ENCODE measurements at places on chromosomes 3 and 15. TPM values are rescaled to one million over a fixed set of nuclear protein-coding genes. Genes with fewer than 3 reads are reported as not detected.

- DNase-seq, result no peak
Observed at GRCh38 chr15:66802025-66803001, 100.3 kb downstream of the SMAD6 start.

- DNase-seq, result no peak
Observed at GRCh38 chr3:64903006-64903405, 215.2 kb upstream of the ADAMTS9 start.

GRCh38 chr15:36978625-36979024 is 121.7 kb downstream of the MEIS2 start:
- DNase-seq, result no peak

- peak; percentile 9 for DNase-seq
Observed at GRCh38 chr3:104596551-104596950, 770.2 kb upstream of the ALCAM start.

- DNase-seq, result peak; percentile 60
Observed at GRCh38 chr3:177426878-177427495, 229.7 kb upstream of the TBL1XR1 start.

- no peak for DNase-seq
Observed at GRCh38 chr15:29968895-29969561, 113.7 kb upstream of the GOLGA8J start.

DNA sequence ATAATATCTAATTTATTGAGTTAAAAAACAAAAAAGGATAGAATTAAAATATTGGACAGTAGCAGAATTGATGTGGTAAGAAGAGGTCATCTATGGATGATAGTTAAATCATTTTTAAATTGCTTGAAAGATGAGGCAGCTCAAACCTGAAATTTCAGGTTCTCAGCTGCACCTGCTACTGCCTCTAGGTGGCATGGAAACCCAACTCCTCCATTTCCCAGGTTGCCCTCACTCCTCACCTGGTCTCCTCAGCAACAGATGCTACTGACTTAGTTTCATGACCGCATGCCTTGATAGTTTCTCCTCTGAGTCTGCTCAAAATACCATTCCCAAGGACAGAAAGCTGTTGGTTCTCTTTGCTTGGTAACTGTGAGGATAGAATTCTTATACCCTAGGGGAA is 148.1 kb downstream of the ABHD5 start:
- DNase-seq, result no peak

DNA sequence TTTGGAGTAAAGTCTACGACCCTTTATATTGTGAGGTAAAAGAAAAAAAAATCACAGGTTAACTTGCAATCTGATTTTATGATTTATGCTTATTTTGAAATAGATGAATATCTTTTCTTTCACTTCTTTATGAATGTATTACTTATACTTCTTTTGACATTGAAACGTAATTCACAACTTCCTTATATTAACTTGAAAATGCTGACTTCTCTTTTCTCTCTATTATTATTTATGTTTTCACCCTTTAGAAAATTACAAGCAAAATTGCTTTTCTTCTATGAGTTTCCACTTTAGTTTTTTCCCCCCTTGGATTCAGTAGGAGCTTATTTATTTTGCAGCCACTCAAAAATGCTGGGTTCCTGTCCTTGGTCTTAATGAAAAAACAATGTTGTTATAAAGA is 25.4 kb downstream of the ACP3 start:
- no peak for DNase-seq

DNA sequence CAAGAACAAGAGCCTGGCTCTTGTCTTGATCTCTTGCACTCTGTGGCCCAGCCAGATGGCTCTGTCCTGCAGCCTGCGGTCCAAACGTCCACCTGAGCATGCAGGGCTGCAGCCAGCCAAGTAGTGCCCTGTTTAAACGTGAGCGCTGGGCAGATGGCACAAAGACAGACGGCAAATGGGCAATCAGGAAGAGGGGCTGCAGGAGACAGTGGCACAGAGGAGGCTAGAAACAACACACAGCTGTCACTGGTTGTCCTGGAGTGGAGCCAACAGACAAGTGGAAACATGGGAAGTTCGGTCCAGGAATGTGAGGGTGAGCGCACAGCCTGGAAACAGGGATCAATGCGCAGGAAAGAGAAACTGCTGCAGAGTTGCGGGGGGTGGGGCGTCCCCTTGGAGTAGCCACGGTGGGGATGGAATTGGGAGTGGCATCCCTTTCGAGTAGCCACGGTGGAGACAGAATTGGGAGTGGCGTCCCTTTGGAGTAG is 10.7 kb upstream of the ZXDC start:
- DNase-seq, result no peak

DNA sequence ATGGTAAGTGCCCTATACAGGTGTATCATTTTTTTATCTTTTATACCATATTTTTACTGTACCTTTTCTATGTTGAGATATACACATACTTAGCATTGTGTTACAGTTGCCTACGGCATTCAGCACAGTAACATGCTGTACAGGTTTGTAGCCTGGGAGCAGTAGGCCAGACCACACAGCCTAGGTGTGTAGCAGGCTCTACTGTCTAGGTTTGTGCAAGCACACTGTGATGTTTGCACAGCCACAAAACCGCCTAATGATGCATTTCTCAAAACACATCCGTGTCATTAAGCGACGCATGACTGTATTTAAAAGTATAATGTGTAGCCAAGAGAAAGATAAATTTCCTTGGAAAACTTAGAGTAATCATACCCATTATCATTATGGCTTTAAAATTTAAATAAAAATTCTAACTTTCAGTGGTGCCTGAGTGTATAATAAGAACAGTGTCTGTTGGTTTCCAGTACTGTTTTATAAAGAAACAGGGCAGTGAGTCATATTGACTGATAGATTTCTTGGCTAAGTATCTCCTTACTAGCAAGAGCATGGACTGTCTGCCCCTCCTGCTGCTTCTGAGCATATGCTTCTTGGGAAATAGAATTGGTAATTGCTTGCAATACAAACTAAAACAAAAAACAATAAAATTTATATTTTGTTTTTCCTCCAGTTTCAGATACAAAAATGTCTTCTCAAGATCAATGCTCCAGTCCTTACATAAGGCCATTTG is 18.3 kb downstream of the CALML4 start:
- no peak for DNase-seq

GRCh38 chr3:168608926-168609325 is 513.2 kb upstream of the GOLIM4 start:
- no peak for DNase-seq

GOLGA6L4 gene
- 0.83 TPM for total RNA-seq

ZPLD1 gene
- total RNA-seq, result not detected

ADAMTS7 gene
- 0.10 TPM for total RNA-seq

TRH gene
- total RNA-seq, result not detected

SLC15A2 gene
- total RNA-seq, result 2.2 TPM

EBLN2 gene
- 6.3 TPM for total RNA-seq

Data from activated CD4-positive, alpha-beta T cell treated with anti-CD3 and anti-CD28 coated beads, Interleukin-2, amount 10 ng/mL, durations not matched to agents 7 days and 5 days (primary cell).